ENCODE measurements at places on chromosomes 6 and 20.

DNA sequence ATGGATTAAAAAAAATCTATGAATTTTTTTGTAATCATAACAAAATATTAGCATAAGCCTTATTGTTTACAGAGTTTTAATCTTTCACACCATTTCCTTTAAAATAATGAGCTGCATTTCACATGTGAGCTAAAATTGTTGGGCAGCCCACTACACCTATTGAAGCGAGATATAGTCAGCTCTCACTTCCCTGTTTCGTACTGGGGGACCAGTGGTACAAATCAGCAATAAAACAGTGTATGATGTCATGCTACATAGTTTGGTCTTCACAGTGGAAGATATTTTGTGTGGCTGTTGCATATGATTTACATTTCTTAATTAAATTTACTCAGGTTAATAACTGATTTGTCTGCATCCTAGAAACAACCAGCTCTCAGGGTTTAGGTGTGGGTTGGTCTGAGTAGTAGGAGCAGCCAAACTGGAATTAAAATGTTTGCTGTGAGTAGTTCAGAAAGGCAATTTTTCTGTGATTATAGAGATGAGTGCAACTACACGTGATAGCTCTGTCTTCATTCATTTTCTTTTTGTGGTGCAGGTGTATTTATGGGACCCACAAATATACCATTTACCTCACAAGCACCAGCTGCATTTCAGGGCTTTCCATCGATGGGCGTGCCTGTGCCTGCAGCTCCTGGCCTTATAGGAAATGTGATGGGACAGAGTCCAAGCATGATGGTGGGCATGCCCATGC lies 99.3 kb downstream of the B3GAT2 start:
- DNase-seq: no peak

GRCh38 chr6:74447013-74447412 lies 751.0 kb downstream of the CD109 start:
- DNase-seq: no peak

DNA sequence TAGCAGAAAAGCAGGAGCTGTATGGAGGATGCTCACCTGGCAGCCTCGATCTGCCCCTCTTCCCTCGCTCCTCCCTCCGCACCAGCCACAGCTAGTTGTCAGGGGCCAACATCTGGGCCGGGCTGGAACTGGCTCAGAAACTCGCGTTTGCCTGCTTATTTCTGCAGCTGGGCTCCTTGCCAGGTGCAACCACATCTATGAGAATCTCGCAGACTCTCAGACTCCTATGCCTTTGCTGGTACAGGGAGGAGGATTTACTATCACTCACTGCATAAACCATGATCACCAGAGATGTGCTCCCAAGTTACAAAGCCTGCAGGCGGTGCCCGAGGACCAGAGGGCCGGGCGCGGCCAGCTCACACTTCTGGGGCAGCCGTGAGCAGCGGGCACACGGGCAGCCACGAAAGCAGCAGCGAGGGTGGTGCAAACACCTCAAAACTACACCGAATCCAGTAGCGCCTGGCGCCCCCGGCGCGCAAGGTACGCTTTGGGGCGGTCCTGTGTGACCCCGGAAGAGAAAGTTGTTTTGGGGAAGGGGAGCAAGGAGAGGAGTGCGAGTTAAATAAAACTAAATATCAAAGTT lies 577 bp upstream of the LRRC1 start:
- peak; percentile 42 for DNase-seq

GRCh38 chr20:12902992-12903391 lies 105.8 kb upstream of the SPTLC3 start:
- DNase-seq: no peak

DNA sequence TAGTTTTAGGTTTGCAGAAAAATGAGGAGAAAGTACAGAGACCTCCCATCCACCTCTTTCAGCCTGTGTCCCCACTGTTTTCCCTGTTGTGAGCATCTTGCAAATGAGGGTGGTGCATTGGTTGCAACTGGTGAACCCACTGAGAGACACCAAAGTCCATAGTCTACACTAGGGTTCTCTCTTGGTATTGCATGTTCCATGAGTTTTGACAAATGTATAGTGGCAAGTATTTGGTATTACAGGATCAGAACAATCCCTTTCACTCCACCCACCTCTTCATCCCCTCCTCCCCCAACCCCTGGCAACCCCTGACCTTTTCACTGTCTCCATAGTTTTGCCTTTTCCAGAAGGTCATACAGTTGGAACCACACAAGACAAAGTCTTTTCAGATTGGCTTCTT lies 20.1 kb downstream of the ZNF831 start:
- DNase-seq: no peak

GRCh38 chr6:107805504-107805903 lies 18.6 kb downstream of the SCML4 start:
- DNase-seq: no peak

DNA sequence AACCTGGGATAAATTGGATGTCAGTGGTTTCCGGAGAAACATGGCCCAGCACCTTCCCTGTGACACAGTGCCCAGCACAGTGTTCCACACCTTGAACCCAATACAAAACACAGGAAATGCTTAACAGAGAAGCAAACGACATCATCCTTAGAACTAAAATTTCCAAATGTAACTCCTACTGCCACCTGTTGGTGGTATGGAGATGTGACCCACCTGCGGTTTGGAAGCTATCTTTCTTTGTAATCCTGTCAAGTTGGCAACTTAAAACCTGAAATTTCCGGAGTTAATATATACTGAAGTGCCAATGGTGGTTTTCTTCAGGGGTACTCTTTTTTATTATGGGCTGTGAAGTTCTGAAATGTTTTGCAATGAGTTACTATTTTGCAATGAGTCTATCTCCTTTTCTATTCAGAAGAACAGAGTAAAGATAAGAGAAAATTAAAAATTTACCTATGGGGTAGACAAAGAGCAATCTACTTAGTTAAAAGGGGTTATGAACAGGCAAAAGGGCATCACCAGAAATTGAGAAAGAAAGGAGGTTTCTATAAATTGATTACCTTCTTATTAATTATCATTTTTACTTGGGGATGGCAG lies 658.8 kb downstream of the PTPRT start:
- no peak for DNase-seq

DNA sequence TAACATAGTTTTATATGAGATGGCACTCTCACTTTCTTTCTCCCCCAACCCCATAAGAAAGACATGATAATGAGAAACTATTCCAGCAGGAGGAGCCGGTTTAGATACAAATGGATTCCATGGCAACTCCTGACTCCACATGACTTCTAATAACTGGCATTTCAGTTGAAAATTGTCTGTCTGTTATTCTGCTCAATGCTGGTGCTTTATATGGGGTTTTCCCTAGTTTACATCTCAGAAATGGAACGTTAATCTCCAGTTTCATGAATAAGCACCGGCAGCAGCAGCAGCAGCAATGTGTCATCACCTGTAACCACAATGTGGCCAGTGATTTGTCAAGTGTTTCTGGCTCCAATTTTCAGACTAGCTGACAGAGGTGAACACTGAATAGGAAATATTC lies 8.0 kb upstream of the SIM1 start:
- no peak for DNase-seq

Data from T-helper 1 cell (primary cell).